ENCODE measurements at places on chromosomes 4 and X.
A peak's percentile ranks its signal among the peaks of the same experiment; 100 is the strongest.

GRCh38 chr4:154082760-154083535 is 294.1 kb upstream of the SFRP2 start:
- DNase-seq = no peak

DNA sequence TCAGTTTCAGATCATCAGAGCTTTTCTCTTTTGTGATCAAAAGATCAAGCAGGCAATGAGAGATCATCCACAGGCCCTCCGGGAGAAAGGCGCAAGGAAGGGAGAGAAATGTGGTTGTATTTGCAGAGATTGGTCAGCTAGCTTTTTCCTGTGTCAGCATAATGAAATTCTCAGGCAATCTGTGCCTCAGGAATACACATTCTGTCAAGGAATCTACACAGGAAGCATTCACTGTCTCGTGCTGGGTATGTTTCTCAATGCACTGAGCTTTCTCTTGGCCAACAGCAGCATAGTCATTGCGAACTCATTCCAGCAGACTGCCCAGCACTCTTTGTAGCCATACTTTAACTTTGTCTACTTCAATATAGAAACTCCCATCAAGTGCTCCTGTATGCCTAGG is 413.7 kb downstream of the PPP3CA start:
- no peak for DNase-seq

DNA sequence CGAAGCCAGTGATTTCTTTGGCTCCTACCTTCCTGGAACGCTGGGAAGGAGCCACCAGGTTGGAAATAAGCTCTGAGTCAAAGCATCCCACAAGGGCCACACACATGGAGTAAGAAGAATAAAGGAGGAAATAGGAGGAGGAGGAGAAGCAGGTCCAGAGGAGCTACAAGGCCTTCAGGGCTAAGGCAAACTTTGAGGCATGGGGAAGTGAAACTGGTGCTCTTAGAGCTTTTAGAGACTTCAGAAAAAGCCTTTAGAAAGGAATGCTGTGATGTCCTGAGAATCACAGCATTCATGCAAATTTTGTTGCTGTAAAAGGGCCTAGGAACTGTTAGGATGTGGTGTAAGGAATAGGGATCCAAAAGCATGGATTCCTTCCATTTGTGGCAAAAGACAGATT is 135.9 kb upstream of the ARHGEF9 start:
- no peak for DNase-seq

GRCh38 chr4:107619066-107619465 is 101.0 kb downstream of the PAPSS1 start:
- no peak for DNase-seq

- no peak for DNase-seq
Measured at GRCh38 chrX:33205321-33205720, 6.0 kb downstream of the DMD start.

- no peak for DNase-seq
Measured at GRCh38 chrX:40213092-40213491, 115.3 kb upstream of the BCOR start.

DNA sequence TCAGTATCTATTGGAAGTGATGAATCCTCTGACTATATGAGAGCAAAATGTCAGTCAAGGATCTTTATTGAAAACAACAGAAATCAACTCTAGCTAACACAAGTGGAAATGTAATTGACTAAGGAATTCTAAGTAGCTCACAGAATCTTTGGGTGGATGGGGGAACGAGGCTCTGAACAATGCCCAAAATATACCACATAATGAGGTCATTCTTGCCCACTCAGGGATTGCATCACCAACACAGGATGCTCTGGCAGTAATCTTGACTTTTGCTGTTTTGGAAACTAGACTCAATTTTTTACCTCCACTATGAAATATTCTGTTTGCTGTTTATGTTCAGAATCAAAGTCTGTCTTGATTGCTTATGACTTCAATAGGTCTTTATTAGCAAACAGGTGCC is 127.4 kb upstream of the UNC5C start:
- no peak for DNase-seq

DNA sequence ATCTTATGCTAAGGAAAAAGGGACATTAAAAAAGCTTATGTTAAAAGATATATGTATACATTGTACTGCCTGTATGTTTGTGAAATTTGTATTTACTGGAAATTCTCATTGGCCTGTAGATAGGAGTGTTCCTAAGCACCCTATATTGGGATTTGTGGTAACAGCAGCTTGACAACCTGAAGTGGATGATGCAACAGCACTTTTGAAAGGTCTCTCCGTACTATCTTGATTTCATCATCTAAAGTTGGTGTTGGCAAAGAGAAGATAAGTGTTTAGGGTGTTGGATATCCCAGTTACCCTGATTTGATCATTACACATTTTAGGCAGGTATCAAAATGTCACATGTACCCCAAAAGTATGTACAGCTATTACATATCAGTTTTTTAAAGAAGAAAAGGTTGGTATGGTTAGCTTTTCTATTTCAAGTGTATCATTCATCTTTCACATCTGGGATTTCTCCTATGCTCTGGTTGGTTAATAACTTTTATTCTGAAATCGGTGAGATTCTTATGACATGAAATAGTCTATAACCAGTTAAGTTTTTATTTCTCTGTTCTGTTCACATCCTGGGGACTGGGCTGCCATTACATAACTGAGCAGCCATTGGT is 10.3 kb downstream of the HADH start:
- no peak for DNase-seq

GRCh38 chrX:144946666-144947065 is 300.6 kb upstream of the SPANXN1 start:
- no peak for DNase-seq

- DNase-seq = no peak
Measured at GRCh38 chr4:42445038-42445437, 47.8 kb downstream of the SHISA3 start.

DNA sequence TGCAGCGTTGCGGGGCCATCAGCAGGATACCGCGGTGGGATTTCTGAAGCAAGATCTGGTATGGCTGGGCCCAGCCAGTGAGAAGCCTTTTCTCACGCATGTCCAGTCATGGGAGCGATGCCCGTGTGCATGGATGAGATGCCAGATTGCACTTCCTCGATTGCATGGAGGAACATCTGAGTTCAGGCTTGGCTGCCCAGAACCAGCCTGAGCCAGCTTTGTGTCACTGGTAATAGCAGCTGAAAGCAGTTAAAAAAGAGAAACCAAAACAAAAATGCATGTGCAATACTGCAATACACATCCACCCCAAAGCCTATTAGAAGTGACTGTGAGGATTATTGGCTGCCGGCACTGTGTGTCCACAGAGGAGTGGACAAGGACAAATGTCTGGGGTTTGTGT is 59.3 kb downstream of the PSAPL1 start:
- no peak for DNase-seq

DNA sequence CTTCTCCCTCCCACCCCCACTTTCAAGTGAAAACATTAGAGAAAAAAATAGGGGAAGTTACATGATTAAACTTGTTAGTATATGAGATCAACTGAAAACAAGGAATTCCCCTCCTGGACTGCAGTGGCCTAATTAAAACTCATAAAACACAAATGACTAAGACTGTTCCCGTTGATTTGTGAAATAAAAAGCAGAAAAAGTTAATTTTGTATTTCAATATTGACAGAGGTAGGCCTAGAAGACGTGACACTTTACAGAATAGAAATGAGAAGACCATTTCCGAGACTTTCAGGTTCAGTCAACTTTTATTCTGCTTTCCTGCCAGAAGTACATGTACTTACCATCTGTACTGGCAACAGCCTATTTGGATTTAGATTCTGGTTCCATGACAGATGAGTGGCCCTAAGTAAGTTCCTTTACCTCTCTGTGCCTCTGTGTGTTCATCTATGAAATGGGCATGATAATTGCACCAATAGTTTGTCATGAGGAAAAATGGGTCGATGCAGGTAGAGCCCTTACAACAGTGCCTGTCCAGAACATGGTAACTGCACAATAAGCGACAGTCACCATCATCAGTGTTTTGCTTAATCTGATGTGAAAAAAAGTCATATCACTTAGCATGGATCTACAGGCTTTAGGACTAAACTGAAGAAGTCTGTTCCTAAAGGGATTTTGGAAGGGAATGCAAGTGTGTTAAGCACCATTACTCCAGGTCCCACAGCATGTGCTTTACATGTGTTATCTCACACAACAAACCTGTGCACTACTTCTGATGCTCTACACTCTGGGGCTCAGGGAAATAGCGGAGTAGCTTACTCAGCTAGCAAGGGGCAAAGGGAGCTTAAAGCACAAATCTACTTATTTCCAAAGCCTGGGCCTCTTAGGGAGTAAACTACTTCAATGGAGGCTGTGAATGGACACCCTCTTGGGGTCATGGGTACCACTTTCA is 562.3 kb upstream of the DIPK2B start:
- DNase-seq = no peak

- no peak for DNase-seq
Measured at GRCh38 chr4:38373375-38373774, 290.6 kb upstream of the KLF3 start.

- no peak for DNase-seq
Measured at GRCh38 chr4:14743172-14743571, 259.1 kb upstream of the CPEB2 start.

- DNase-seq = no peak
Measured at GRCh38 chr4:174549721-174550120, 27.4 kb upstream of the HPGD start.

- no peak for DNase-seq
Measured at GRCh38 chrX:71989768-71990426, 79.3 kb downstream of the NHSL2 start.

DNA sequence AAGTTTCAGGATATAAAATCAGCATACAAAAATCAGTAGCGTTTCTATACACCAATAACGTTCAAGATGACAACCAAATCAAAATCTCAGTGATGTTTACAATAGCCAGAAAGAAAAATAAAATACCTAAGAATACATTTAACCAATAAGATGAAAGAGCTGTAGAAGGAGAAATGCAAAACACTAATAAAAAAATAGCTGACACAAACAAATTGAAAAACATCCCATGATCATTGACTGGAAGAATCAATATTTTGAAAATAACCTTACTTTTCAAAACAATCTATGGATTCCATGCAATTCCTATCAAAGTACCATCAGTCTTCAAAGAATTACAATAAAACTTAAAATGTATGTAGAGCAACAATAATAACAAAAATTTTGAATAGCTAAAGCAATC is 1096.3 kb downstream of the FAT4 start:
- DNase-seq = no peak

DNA sequence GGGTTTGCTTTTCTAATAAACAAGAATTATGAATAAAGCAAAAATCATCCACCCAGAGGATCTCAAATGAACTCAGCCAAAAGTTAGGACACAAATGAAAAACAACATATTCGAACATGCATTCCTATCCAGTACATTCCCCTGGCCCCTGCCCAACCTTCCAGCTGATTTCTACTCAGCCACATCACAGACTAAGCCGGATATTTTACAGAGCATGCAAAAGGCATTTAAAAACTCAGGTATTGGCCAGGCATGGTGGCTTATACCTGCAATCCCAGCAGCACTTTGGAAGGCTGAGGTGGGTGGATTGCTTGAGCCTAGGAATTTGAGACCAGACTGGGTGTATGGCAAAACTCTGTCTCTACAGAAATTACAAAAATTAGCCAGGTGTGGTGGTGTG is 54.6 kb downstream of the RELL1 start:
- DNase-seq = no peak

DNA sequence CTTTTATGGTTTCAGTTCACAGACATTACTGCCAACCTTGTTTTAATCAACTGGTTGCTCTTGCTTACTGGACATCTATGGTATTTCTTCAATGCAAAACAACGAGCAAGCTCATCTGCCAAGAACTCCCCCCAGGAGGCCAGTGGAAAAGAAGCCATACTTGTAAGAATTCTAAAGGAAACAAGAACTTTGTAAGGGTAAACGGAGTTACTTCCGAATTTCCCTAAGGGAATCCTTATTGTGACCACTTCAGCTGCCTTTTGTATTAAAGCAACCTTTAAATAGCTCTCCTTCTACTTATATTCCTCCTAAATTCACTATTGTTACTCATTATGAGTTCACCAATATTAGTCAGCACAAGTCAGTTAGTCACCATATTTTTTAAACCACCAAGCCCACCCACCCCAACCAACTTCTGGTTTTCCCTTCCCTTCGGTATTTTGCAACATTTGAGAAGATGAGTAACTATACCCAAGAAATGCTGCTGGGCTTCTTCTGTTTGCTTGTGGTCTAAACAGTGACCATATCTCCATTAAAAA is 602.8 kb upstream of the DIPK2B start:
- peak; percentile 62 for DNase-seq

DNA sequence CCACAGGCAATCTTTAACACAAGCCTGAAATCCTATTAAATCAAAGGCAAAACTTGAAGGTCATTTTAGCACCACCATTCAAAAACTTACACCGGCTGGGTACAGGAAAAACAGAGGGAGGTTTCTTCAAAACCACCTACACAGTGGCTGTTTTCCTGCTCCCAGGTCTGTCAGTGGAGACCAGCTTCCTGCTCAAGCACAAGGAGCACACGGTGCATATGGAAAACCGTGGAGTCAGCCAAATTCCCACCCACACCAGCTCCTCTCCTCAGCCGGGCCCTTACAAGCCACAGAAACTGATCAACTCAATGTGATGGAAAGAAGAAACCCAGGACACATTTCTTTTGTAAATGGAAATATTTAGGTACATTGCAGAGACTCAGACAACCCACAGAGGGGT is 14.3 kb upstream of the FAM241A start:
- no peak for DNase-seq

GRCh38 chrX:139903210-139903609 is 29.6 kb downstream of the ATP11C start:
- no peak for DNase-seq

DNA sequence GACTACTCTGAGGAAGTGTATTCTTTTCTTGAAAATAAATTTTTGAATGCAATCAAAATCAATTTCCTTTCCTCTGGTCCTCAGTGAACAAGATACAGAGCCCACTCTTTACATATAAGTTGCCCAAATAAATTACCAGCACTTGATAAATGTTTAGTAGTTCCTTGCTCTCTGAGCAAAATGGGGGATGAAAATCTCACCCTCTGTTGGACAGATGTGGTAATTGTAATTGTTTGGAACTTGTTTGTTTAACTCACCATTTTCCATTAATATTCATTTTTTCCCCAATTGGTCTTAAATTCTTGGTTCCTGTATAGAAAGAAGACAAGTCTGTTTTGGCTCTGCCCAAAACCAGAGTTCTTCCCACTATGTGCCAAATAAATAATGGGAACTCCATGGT is 146.3 kb downstream of the LDB2 start:
- no peak for DNase-seq

DNA sequence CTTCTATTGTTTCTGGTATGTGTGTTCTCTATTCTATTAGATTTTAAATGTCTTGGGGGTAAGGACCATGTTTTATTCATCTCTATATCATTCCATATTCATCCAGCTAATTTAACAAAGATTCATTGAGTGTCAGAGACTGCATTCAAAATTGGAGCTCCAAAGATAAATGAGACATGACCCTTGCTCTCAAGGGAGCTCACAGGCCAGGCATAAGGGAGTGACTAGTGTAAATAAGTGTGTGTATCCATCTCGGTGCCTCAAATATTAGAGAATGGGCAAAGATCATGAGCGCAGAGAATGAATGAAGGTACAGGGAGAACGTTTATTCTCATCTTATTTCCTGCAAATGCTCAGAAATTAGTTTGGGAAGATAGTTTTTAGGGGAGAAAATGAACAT is 150.1 kb upstream of the CASK start:
- DNase-seq = no peak

Measured in activated T-cell treated with anti-CD3 and anti-CD28 coated beads, Interleukin-2, amount 50 U/mL, for 48 hours (primary cell).